Erythroblast (primary cell): ENCODE measurements at places on chromosomes 3 and 15.

DNA sequence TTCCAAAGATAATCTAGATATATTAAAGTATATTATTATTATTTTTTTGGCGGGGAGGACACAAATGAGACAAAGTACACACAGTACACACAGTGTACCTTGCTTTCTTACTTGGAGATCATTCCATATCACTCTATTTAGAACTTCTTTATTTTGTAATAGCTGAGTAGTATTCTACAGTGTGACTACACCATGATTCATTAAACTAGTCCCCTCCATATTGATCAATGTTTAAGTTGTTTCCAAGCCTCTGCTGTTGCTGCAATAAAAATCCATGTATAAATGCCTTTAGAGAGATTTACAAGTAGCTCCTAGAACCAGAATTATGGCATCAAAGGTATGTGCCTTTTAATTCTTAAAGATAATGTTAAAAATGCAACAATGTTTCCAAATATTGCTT lies 38.8 kb downstream of the PYGO1 start:
- no peak for DNase-seq

- DNase-seq: no peak
These were observed 46.6 kb downstream of the SMAD6 start for GRCh38 chr15:66748708-66749035.

- DNase-seq: no peak
These were observed 48.7 kb downstream of the ARRDC4 start for GRCh38 chr15:98009169-98009568.

DNA sequence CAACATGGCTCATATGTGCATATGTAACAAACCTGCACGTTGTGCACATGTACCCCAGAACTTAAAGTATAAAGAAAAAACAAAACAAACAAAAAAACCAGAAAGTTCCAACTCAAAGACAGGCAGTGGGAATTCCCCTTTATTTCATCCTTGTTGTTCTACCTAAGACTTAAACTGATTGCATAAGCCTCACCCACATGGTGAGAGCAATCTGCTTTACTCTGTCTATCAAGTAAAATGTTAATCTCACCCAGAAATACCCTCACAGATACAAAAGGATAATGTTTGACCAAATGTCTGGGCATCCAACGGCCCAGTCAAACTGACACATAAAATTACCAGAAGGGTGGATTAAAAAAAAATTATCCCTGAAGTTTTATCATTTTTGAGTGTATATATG lies 190.9 kb upstream of the PLSCR5 start:
- no peak for DNase-seq

DNA sequence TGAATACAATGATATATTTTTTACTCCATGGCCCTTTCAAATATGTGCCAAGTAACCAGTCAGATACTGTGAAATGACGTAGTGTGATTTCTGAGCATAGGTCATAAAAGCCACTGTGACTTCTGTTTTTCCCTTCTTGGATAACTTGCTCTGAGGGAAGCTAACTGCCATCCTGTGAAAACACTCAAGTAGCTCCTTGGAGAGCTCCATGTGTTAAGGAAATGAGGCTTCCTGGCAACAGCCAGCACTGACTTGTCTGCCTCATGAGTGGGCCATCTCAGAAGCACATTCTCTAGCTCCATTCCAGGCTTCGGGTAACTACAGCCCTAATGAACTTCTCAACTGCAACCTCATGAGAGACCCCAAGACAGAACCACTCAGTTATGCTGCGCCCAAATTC lies 9.5 kb upstream of the CCDC80 start:
- no peak for DNase-seq

DNA sequence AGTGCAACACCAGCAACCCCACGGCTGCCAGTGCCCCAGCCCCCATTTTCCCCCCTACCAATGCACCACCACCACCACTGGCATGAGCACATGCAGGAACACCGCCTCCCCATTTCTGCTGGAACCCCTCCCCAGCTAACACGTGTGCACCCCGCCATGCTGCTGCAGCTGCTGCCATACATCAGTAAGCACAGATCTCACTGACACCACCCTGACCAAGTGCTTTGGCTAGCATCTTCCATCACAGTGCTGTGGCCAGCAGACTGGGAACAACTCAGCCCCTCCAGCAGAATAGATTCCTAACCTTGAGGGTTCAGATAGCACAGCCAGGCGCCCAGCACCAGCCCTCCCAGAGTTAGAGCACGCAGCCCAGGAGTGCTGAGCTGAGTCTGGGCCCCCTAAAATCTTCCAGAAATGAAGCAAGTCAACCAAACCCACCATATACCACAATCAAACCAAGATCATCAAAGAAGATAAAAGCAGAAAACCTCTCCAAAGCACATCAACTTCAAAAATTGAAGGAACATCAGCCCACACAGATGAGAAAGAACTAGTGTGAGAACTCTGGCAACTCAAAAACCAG lies 81.2 kb upstream of the CDV3 start:
- no peak for DNase-seq
